ENCODE measurements at places on chromosomes 16 and 17. TPM values are rescaled to one million over a fixed set of nuclear protein-coding genes. Genes with fewer than 3 reads are reported as not detected.

Gene PRDM7
- not detected for total RNA-seq

Gene GINS2
- total RNA-seq = 0.17 TPM

Gene PHAF1
- 29.1 TPM for total RNA-seq

Gene NPIPB9
- 7.0 TPM for total RNA-seq

Gene SMIM22
- not detected for total RNA-seq

Gene DHRS7C
- not detected for total RNA-seq

Gene SOX15
- not detected for total RNA-seq

Gene KRT9
- not detected for total RNA-seq

Gene OR1A1
- total RNA-seq = not detected

Gene IQCK
- total RNA-seq = 2.1 TPM

Gene CDYL2
- 0.84 TPM for total RNA-seq

Gene MFAP4
- 6.5 TPM for total RNA-seq

Gene GUCY2D
- total RNA-seq = not detected

Gene ZNF594
- total RNA-seq = 7.4 TPM

Gene MIEN1
- 13.4 TPM for total RNA-seq
